ENCODE measurements at places on chromosomes 2 and 18.

DNA sequence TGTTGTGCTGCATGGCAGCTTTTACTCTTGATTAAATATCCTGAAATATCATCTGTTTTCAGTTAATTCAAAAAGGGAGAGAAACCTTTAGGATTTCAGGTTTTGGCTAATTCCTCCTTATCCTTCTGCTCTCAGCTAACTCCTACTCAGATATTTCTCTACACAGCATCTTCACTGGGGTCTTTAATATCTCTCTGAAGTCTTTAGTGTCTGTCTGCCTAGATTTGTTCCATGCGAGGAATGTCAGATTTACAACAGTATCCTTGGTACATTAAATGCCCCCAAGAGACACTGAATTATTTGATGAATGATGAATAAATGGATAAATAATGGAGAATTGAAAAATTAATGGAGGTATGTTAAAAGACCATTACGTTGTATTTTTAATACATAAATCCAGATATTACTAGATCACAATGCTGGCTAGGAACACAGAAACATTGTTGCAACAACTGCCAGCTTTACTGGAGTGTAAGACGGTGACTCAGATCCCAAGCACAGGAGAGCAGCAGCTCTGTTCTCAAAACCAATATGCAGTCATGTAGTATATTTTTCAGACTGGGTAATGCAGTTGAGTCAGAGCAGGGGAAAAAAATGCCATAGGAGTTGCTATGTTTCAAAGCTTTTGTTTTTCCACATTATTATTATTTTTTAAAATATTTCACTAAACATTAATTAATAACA, 388.0 kb upstream of the SYT4 start:
- no peaks in the 10 kb centered on the region for H3K27me3 ChIP-seq
- no peak overlapping the region for H3K4me3 ChIP-seq
- no peak for DNase-seq
- H3K27ac ChIP-seq, result no peak overlapping the region

DNA sequence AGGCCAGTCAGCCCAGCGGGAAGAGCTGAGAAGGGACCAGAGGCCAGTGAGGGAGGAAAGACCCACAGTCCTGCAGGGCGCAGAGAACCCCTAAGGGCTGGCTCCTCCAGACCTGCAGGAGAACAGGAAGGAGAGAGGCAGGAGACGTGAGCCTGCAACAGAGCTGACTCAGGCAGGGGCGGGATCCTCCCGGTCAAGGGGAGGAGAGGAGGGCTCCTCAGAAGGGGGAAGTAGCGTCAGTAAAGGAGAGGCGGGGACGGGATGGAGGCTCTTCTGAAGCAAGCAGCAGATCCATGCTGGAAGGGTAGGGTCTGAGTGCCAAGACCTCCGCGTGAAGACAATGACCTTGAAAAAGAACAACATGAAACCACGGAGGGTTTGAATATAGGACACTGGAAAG, 50.8 kb downstream of the TRABD2A start:
- no peak overlapping the region for H3K4me3 ChIP-seq
- H3K27ac ChIP-seq, result no peak overlapping the region
- H3K4me1 ChIP-seq, result peaks cover 21% of the 10 kb centered on the region
- no peaks in the 10 kb centered on the region for H3K27me3 ChIP-seq

DNA sequence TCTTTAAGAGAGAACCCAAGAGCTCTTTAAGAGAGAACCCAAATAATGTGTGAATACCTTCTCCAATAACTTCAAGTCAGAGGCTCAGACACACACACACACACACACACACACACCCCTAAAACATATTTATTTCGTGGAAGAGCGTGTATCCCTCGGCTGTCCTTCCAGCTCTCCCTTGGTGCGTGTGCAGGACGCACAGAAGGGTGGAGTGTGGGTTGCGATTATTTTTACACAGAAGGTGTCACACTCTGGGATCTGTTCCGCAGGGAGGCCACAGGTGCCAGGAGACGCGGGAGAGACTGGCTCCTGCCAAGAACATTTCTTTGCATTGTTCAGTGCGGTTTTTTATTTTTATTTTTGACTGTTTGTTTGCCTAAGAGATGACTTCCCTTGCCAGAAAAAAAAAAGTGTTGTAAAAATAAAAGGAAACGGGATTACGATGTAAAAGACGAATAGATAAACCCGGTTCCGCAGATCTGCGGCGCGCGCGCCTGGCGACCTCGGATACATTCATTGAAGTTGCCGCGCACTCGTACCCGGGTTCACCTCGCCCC, 47.3 kb upstream of the ATP6V1B1 start:
- H3K27me3 ChIP-seq, result peaks cover 81% of the 10 kb centered on the region
- peak overlapping the region; percentile 80 for H3K27ac ChIP-seq
- H3K4me3 ChIP-seq, result peak overlapping the region; percentile 75
- peaks cover 21% of the 10 kb centered on the region for H3K4me1 ChIP-seq
- H3K36me3 ChIP-seq, result peaks cover 5% of the 10 kb centered on the region
- DNase-seq, result no peak

- H3K36me3 ChIP-seq, result peaks cover 43% of the 10 kb centered on the region
- DNase-seq, result peak; percentile 34
- peak overlapping the region; percentile 65 for H3K4me3 ChIP-seq
These were observed 3.7 kb upstream of the TUBA4B start for GRCh38 chr2:219249203-219249980.

DNA sequence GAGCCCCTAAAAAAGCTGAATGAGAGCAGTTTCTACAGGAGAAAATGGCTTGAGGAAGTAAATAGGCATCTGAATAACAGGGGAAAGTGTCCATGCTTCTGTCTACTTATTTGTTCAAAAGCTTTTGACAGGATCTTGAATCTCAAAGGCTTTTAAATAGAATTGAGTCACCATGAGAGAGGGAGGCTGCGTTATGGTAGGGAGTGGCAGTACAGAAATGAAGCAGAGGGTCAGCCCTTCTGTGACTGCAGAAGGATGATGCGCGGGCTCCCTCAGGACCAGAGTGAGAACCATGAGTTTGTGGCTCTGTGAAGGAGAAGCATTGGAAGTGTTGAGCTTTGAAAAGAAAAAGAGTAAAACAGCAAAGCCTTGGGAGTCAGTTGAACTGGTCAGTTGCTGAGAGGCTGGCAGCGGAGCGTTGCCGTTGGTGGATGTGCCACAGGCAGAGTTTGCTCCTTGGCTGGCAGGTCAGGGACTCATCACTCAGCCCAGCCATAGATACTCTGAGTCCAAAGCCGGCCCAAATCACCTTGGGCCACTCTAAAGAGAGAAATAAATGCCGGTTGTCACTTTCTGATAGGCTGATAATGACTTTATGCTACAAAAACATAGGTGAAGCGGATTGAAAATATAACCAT, 17.4 kb downstream of the COPS7B start:
- peaks cover 29% of the 10 kb centered on the region for H3K36me3 ChIP-seq
- H3K27me3 ChIP-seq, result no peaks in the 10 kb centered on the region
- peaks cover 5% of the 10 kb centered on the region for H3K4me1 ChIP-seq
- no peak overlapping the region for H3K4me3 ChIP-seq
- H3K27ac ChIP-seq, result no peak overlapping the region
- DNase-seq, result no peak

DNA sequence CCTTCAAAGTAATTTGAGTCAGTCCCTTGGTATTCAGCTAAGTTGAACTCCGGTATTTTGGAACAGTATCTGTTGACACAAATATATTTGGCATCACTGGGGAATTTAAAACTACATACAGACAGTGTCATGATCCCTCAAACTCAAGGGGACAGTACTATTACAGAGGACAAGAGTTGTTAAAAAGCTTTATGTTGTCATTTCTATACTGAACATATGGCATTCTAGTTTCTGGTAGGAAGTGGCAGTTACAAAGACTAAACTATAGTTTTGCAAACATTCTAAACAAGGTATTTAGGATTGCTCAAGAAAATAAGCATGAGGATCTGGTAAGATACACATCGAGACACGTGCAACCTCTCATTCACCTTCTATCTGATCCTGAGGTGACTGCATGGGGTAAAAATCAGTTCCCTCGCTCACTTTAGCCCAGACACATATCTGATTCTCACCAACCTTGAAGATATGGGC, 16.6 kb upstream of the CCNYL1 start:
- H3K4me3 ChIP-seq, result no peak overlapping the region
- no peaks in the 10 kb centered on the region for H3K36me3 ChIP-seq
- DNase-seq, result no peak
- H3K4me1 ChIP-seq, result peaks cover 2% of the 10 kb centered on the region
- no peak overlapping the region for H3K27ac ChIP-seq

- DNase-seq, result no peak
- no peak overlapping the region for H3K4me3 ChIP-seq
- H3K27ac ChIP-seq, result peak overlapping the region; percentile 9
- peaks cover 28% of the 10 kb centered on the region for H3K36me3 ChIP-seq
These were observed 35.8 kb downstream of the MTCL1 start for GRCh38 chr18:8741117-8741516.

DNA sequence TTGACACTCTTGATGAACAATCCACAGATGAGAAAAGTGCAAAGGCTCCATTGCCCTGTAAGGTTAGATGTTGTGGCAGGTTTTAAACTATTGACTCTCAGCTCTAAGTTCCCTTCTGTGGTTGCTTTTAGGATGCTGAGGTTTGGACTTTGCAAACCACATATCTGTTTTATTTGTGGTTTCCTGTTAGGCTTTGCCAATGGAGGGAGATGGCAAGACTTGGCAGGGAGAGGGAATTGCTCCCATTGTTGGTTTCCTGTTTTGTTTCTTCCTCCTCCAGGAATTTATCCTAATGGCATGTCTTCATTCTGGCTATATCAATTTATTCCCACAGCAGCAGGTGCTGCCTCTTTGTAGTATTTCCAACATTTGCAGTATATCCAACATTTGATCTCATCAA, 772.3 kb downstream of the LRRTM4 start:
- H3K36me3 ChIP-seq, result no peaks in the 10 kb centered on the region
- no peaks in the 10 kb centered on the region for H3K4me1 ChIP-seq
- H3K4me3 ChIP-seq, result no peak overlapping the region
- DNase-seq, result no peak
- no peaks in the 10 kb centered on the region for H3K27me3 ChIP-seq

- peaks cover 30% of the 10 kb centered on the region for H3K27me3 ChIP-seq
- no peak for DNase-seq
- H3K27ac ChIP-seq, result no peak overlapping the region
- no peaks in the 10 kb centered on the region for H3K4me1 ChIP-seq
- H3K36me3 ChIP-seq, result no peaks in the 10 kb centered on the region
These were observed 74.8 kb downstream of the ARHGEF4 start for GRCh38 chr2:130911482-130911881.

- DNase-seq, result no peak
- H3K4me1 ChIP-seq, result no peaks in the 10 kb centered on the region
- peaks cover 55% of the 10 kb centered on the region for H3K27me3 ChIP-seq
- H3K36me3 ChIP-seq, result peaks cover 3% of the 10 kb centered on the region
These were observed 26.7 kb downstream of the ZBTB14 start for GRCh38 chr18:5268874-5269273.

GRCh38 chr18:33557706-33558105, 20.3 kb upstream of the ASXL3 start:
- no peak overlapping the region for H3K4me3 ChIP-seq
- DNase-seq, result no peak

GRCh38 chr2:181682795-181683517, 2.6 kb upstream of the NEUROD1 start:
- peaks cover 17% of the 10 kb centered on the region for H3K36me3 ChIP-seq
- H3K27ac ChIP-seq, result peak overlapping the region; percentile 73
- peaks cover 84% of the 10 kb centered on the region for H3K27me3 ChIP-seq
- DNase-seq, result no peak
- H3K4me1 ChIP-seq, result peaks cover 73% of the 10 kb centered on the region
- H3K4me3 ChIP-seq, result peak overlapping the region; percentile 69

GRCh38 chr2:61662990-61663389, 124.8 kb upstream of the XPO1 start:
- H3K27me3 ChIP-seq, result peaks cover 5% of the 10 kb centered on the region
- no peaks in the 10 kb centered on the region for H3K36me3 ChIP-seq
- H3K4me1 ChIP-seq, result no peaks in the 10 kb centered on the region
- H3K27ac ChIP-seq, result no peak overlapping the region
- H3K4me3 ChIP-seq, result no peak overlapping the region

DNA sequence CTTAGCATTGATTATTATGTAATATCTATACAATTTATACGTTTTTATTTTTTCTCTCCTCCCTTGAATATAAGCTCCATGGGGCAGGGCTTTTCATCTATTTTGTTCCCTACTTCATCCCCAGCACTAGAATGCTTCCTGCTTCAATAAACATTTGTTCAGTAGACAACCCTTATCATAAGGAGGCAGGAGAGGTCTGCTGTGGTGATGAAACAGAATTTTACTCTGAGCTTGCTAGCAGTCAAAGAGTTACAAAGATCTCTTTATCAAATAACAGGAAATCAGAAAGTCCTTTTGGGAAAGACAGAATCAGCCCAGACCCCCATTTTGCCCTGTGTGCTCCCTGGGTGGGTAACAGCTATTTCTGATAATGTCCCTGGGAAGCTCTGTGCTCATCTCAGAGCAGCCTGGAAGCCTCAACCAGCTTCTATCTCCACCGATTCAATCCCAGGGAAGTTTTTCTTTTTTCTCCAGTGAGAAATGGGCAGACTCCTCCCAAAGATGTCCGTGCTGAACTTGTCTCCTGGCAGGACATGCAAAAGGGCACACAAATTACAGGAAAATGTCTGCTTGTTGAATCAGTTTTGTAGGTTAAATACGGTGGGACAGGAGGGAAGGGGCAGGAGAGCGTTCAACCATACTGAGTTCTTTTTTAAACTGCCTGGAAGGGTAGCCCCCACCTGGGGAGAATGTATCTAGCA, 84.7 kb upstream of the PKDCC start:
- peaks cover 4% of the 10 kb centered on the region for H3K4me1 ChIP-seq
- DNase-seq, result no peak
- no peak overlapping the region for H3K4me3 ChIP-seq
- H3K36me3 ChIP-seq, result no peaks in the 10 kb centered on the region

GRCh38 chr2:54845514-54845913, 122.1 kb downstream of the EML6 start:
- H3K27ac ChIP-seq, result no peak overlapping the region
- no peak overlapping the region for H3K4me3 ChIP-seq

- no peaks in the 10 kb centered on the region for H3K27me3 ChIP-seq
- H3K4me1 ChIP-seq, result no peaks in the 10 kb centered on the region
- no peaks in the 10 kb centered on the region for H3K36me3 ChIP-seq
- DNase-seq, result no peak
- no peak overlapping the region for H3K27ac ChIP-seq
- no peak overlapping the region for H3K4me3 ChIP-seq
These were observed 308.0 kb upstream of the PIK3C3 start for GRCh38 chr18:41646915-41647620.

- no peak overlapping the region for H3K4me3 ChIP-seq
- no peak overlapping the region for H3K27ac ChIP-seq
- peaks cover 9% of the 10 kb centered on the region for H3K4me1 ChIP-seq
These were observed 14.1 kb upstream of the CNNM3 start for GRCh38 chr2:96801786-96802595.

Data from stimulated activated naive B cell treated with anti-CD40 and anti-IgM and Interleukin-4, amounts not matched to agents 10 μg/mL and 1 μg/mL and 100 μg/mL, for 72 hours (primary cell).